ENCODE measurements at places on chromosomes 7 and 10. TPM values are rescaled to one million over a fixed set of nuclear protein-coding genes. Genes with fewer than 3 reads are reported as not detected.

DNA sequence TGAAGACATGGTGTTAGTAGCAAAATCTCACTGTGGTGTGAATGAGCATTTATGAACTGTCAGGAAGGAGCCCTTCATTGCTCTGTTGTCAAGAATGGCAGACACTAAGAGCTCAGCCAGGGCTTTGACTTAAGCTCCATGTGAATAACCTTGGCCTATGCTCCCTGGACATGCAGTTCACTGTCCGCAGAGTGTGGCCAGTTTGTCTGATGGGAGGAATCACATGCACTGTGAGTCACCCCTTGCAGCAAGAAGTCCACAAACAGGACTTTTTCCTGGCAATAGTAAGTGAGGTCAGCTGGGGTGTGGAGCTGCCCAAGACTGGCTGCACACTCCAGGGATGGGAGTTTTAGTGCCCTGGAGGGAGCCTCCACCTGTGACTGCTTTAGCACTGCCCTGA, 49.5 kb downstream of the ZNF37A start:
- DNase-seq: no peak

Gene FFAR4
- not detected for total RNA-seq

DNA sequence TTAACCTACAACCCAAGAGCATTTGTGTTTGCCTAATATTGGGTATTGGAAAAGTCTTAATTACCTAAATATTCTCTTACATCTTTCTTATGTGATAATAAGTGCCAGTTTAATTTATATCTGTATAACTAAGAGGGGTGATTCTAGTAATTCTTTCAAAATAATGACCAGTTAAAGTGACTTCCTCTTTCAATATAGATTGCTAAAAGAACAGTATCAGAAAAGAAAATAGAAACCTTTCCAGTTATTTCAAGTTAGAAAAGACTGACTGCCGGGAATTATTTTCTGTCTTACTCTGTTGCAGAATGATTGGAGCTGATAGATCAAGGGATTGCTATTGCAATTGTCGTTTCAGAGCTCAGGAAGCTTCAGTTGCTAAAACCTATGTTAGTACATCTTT, 525.0 kb upstream of the SEMA3D start:
- DNase-seq: no peak

GRCh38 chr10:110780704-110781103, 91.0 kb upstream of the PDCD4 start:
- no peak for DNase-seq

GRCh38 chr7:17802056-17802455, 138.2 kb downstream of the SNX13 start:
- DNase-seq: no peak

DNA sequence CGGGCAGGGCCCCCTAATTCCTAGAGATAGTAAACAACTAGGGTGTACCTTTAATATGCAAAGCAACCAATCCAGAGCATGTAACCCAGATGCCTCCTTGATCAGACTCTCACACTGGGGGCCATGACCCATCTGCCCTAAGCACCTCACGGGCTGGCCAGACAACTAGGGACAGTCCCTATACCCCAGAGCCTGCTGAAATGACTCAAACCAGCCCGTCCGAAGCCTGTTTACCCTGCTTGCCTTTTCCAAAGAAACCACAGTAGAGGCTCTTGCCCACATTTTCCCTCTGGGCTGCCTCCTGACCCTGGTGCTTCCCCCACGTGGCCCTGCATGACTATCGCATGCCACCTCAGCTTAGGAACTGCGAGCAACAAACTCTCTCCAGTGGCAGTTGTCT, 46.2 kb downstream of the RGS10 start:
- DNase-seq: no peak

Gene PIP
- not detected for total RNA-seq

DNA sequence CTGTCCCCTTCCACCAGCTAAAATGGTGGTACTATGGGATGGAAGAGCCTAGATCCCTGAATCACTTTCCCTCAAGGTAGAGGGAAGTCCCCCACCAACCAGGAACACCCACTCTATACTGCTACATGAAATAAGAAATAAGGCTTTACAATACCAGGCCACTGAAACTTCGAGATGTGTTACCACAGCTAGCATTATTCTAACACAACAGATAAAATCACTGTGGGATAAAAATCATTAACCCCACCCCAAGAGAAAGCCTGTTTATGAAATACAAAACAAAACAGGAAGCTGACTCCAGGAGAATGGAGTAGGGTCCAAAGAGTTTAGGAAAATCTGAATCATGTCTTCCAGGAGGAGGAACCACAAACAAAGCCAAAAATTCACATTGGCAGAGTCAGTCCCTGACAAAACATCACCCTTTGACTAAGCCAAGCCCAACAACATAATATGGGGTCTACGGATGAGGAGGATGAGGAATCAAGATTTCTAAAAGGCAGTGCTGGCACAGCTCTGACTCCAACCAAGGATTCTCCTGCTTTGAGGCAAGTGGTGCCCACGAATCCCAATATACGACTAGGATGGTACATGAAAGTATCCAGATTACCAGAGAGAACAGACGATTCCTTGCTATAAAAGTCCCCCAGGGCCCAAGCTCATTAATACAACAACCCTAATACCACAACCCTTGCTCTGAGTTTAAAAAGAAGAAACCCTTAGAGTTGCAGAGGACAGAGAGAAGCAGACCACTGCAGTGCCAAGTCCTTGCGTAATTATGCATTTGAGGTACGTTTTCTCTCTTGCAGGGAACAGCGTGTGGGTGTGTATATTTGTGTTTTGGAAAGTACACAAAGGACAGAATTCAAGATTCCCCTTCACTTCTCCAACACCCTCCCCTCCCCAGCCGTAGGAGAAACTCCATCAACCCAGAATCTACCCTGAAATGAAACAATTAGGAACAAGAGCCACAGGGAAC, 23.7 kb downstream of the XPNPEP1 start:
- no peak for DNase-seq

Gene TMEM254
- total RNA-seq: 16.2 TPM

DNA sequence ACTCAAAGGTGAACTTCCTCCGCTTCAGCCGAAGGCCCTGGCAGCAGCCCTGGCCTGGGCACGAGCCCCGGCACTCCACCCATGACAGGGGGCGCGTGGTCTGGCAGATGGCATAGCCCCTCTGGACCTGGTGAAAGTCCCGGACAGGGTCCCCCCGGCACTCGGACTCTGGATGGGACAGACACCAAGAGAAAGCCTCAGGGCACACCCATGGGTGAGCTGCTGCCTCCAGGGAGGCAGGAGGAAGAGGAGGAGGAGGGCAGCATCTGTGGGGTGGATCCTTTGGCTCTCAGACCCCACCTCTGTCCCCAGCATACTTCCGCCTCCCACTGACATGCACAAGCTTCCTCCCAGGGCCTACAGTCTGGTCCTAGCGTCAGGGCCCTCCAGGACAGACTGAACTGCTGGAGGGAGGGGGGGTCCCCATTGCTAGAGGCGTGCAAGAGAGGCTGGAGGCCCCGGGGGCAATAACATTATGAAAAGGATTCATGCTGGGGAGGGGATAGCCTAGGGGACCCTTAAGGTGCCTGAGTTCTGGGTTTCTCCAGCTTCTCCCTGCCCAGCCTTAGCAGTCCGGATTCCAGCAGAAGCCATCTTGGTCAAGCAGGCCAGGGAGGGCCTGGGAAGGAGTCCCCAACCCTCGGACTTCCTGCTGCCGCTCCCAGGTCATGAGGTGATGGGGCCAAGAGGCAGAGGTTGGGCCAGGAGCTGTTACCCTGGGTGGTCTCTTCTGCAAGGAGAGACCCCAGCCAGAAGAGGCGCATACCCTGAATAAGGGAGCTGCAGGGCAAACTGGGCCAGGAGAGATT, 169.3 kb downstream of the LCOR start:
- no peak for DNase-seq

DNA sequence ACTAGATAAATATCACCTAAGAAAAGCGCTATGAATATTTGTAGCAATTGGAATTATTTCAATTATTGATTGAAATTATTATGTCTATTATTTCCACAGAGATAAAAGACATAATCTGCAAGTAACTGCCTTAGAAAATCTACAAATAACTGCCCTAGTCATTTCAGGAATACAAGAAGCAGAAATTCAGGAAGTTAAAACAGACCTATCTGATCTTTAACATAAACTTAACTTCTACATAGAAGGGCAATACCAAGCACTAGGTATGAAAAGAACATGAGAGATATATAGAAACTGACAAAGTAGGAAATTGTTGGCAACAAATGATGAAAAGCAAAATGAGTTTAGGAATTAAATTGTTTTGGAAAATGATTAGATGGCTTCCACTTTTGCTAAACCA, 31.8 kb upstream of the AKR1B10 start:
- DNase-seq: no peak

DNA sequence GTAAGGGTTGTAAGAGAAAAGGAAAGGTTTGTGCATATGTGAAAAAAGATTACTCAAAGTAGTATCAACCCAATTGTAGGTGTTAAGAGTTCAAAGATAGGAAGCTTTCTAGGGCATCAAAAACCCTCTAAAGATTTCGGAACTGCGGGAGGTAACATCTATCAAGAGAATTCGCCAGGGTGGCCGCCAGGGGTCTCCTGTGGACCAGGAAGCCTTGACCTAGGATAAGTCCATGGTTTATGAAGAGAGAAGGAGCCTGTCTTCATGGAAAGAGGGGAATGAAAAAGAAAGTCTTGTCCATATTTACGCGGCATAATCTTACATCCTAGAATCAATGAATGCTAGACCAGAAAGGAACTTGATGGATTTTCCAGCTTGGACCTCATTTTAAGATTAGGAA, 140.7 kb upstream of the CALCR start:
- DNase-seq: peak; percentile 14

Gene PRKG1
- not detected for total RNA-seq

DNA sequence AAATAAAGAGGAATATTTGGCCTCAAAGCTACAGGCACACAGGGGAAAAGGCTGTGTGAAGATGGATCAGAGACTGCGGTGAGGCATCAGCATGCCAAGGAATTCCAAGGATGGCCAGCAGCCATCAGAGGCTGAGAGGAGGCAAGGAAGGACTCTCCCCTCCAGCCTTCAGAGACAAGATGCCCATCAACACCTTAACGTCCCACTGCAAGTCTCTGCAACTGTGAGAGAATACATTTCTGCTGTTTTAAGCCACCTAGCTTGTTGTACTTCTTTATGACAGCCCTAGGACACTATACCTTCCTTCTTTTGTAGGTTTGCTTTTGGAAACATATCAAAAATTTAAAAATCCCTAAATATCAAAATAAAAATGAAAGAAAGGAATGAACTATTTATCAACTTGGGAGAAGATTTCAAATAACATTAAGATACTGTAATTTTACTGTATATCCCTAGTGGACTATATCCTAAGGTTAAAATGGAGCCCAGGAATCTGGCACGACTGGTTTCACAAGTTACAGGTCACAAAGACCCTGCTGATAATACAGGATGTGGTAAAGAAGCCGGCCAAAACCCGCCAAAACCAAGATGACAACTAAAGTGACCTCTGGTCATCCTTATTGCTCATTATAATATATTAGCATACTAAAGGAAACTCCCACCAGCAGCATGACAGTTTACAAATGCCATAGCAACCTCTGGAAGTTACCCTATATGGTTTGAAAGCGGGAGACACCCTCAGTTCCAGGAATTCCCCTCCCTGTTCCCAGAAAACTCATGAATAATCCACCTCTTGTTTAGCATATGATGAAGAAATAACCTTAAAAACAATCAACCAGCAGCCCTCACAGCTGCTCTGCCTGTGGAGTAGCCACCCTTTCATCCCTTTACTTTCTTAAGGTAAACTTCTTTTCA, 185.2 kb downstream of the AVL9 start:
- DNase-seq: no peak

DNA sequence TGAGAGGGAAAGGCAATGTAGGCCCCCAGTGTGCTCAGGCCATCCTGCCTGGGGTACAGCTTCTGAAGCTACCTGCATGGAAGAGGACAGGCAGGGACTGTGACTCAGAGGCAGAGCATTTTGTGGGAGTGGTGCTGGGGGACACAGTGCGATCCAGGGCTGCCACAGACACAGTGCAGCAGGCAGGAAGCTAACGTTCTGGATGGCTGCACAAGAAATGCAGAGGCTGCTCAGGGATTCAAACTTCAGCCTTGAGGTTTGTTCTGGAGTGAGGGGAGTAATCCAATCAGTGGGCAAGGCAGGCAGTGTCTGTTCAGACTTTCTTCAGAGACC, 648.0 kb upstream of the IGFBP3 start:
- DNase-seq: no peak

GRCh38 chr10:104038537-104038936, 47.1 kb downstream of the COL17A1 start:
- no peak for DNase-seq

Gene BMPER
- not detected for total RNA-seq

DNA sequence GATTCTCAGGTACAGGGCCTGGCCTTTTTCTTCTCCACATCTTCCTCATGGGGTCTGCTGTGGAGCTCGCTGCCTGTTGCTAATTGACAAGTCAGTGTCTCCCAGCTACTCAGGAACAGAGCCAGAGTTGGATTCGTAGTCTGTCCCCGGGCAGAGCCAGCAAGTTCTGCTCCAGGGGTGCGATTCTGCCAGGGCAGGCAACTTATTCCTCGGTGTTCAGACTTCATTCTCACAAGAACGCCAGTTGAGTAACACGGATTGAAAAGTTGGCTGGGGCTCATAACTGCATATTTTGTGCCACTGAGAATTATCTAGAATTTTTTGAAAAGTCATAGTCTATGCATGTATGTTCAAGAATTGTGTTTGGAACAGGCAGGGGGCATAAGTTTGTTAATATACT, 336.7 kb upstream of the NPVF start:
- DNase-seq: no peak

Gene NDUFB2
- 140 TPM for total RNA-seq

DNA sequence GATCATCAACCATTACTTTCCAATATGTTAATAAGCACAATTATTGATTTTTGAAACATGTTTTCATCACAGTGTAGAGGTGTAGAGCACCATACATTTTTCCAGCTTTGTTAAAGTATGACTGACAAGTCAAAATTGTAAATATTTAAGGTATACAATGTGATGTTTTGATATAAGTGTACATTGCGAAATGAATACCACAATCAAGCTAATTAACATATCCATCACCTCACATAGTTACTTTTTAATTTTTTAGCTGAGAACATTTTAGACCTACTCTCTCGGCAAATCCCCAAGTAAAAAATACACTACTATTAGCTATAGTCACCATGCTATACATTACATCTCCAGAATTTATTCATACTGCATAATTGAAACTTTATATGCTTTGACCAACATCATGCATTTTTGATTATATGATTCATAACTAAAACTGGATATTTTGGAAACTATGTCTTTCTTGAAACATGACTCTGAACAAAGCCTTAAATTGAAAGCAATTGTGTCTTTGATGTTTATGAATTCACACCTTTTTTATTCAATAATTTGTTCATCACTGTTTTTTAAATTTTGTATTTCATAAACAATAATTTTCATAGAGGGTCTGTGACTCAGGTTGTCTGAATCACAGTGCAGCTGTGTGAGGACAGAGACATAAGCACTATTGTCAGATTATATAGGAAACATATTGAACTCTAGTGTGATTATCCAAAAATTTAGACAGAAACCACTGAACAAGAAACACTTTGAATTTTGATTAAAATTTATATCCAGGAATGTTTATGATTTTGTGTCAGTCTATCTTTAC, 486.1 kb downstream of the SEMA3D start:
- no peak for DNase-seq

Gene HECW1
- not detected for total RNA-seq

Measured in activated B cell treated with CpG ODN at 0.5 μM for 24 hours (primary cell).